Epithelial cell of umbilical artery (primary cell): ENCODE measurements at places on chromosomes 4 and X. TPM values are rescaled to one million over a fixed set of nuclear protein-coding genes. Genes with fewer than 3 reads are reported as not detected.

The PLP1 gene
- not detected in 2 replicates for total RNA-seq

The MGAT4D gene
- not detected in 2 replicates for total RNA-seq

The XK gene
- under 0.01 TPM in 1 of 2 replicates, not detected in the other for total RNA-seq

The RIBC1 gene
- total RNA-seq = 0.30 and 0.32 TPM in 2 replicates

The MAGEC2 gene
- not detected in 2 replicates for total RNA-seq

The CACNA1F gene
- not detected in 2 replicates for total RNA-seq

The ARHGAP36 gene
- not detected in 2 replicates for total RNA-seq

The PPARGC1A gene
- total RNA-seq = not detected in 2 replicates

The ATP8A1 gene
- total RNA-seq = 8.7 and 11.7 TPM in 2 replicates
